ENCODE measurements at places on chromosomes 5 and 9. TPM values are rescaled to one million over a fixed set of nuclear protein-coding genes. Genes with fewer than 3 reads are reported as not detected.

- no peak for DNase-seq
Measured at GRCh38 chr5:145982572-145983318, 46.4 kb downstream of the SH3RF2 start.

- DNase-seq = no peak
Measured at GRCh38 chr5:82821846-82822633, 255.2 kb downstream of the TMEM167A start.

DNA sequence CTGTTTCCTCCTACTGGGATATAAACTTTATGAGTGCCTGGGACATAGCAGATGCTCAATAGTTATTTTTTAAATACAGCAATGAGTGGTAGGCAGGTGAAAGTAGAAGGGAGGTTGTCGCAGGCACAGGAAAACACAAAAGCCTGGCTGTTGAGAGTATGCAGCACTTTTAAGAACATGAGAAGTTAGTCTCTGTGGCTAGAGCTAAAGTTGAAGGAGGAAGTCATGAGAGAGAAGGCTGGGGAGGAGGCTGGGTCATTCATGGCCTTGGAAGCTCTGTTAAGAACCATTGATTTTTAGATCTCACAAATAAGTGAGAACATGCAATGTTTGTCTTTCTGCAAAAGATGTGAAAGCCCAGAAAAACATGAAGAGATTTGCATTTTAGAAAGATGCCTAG is 126.7 kb downstream of the PRKACG start:
- no peak for DNase-seq

DNA sequence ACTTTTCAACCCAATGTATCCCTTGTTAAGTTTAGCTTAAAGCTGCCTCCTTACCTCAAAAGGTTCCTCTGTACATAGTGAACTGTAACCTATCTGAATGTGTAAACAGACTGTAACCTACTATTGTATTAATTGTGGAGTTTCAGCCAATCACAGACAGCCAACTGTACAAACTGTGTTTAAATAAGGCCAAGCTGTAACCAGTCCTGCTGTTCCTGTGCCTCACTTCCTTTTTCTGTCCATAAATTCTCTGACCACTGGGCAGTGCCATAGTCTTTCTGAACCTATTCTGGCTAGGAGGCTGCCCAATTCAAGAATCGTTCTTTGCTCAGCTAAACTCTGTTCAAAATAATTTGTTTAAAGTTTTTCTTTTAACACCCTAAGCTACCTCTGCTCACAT is 74.7 kb upstream of the DAPK1 start:
- no peak for DNase-seq

DNA sequence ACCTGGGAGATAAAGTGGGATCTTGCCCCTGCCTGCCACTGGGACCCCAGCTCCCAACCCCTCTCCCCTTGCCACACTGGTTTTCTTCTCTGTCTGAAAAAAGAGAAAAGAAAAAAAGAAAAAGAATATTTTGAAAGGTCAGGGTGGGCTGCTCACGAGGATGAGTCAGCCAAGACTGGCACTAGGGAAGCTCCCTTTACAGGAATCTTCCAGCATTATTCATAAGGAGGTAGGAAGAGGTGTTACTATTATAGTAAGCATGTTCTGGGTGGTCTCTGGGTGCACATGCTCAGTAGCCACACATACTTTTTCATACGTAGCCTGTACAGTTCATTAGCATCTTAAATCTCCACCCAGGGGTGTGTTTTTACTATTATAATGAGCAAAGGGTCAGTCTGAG is 46.8 kb upstream of the HAND1 start:
- DNase-seq = no peak

DNA sequence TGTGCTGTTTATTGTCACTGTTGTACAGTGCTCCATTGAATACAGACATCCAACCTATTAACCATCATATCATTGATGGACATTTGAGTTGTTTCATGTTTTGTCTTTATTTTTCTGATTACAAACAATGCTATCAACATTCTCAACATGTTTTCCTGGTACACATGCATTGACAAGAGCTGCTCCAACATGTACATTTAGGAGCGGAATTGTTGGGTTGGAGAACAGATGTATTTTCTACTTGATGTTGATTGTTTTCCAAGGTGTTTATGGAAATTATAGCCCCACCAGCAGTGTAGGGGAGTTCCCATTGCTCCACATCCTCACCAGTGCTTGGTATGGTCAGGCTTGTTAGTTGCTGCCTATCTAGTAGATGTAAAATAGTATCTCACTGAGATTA is 204.1 kb upstream of the CLINT1 start:
- DNase-seq = no peak

- DNase-seq = no peak
Measured at GRCh38 chr5:157275403-157275802, 9.5 kb downstream of the CYFIP2 start.

- DNase-seq = no peak
Measured at GRCh38 chr9:2291980-2292704, 277.0 kb downstream of the SMARCA2 start.

DNA sequence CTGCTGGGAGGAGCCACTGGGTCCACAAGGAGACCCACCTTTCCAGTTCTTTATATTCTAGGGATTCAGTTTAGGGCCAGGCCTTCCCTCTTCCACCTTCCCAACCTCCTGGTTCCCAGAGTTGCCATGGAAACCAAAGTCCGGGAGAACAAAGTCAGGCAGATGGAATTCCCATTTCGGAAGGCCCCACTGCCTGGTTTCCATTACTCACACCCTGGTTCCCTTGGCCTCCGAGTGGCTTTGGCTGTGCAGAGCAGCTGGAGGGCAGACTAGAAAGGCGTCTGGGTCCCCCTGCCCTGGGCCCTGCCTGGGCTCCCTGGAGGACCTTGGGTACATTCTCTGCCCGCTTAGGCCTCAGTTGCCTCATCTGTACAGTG is 136.1 kb downstream of the RGS3 start:
- DNase-seq = peak; percentile 49

- DNase-seq = no peak
Measured at GRCh38 chr5:33793276-33793675, 98.5 kb downstream of the ADAMTS12 start.

Gene SH3PXD2B
- total RNA-seq = 6.2 TPM

Gene PKD2L2
- not detected for total RNA-seq

Gene CTNND2
- total RNA-seq = not detected

Gene C1QTNF3
- not detected for total RNA-seq

Gene C9orf153
- not detected for total RNA-seq

Gene SLC6A3
- total RNA-seq = not detected

Gene CDKN2B
- total RNA-seq = 2.6 TPM

Gene GPR151
- not detected for total RNA-seq

Gene RAB3C
- not detected for total RNA-seq

Gene ENTPD2
- total RNA-seq = not detected

Gene MED10
- 25.4 TPM for total RNA-seq

All from G401 (cell line).